Amniotic stem cell (primary cell): ENCODE measurements at places on chromosomes 6 and 20.

DNA sequence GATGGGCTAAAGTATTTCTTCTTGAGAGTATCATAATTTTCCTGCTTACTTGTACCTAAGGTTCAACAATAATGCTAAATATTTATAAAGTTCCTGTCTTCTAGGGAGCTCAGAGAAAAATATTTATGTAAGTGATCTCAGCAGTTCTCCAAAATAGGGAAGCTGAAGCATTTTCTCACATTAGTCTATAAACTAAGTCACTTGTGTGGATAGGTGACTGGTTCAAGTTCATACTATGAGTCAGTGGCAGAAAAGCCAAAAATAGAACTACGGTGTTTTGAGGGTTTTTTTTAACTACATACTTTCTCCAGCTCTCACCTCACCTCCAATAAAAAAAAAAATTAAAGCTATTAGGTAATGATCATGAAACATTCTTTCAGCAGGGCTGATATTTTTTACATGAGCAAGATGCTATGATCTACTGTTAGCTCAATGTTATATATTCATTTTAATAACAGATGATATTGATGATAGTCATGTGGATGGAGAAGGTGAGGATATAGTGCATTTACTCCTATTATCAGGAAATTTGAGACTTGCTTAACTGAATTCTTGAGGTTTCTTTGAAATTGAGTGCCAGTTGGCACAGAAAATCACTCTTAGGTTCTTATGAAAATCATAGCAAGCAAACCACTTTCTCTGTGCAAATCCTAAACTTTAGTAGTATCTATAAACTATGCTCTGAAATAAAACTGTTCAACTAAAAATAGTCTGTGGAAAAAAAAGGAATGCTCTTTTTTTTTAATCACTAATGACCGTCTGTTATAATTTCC lies 4.1 kb upstream of the MOXD1 start:
- DNase-seq = no peak

DNA sequence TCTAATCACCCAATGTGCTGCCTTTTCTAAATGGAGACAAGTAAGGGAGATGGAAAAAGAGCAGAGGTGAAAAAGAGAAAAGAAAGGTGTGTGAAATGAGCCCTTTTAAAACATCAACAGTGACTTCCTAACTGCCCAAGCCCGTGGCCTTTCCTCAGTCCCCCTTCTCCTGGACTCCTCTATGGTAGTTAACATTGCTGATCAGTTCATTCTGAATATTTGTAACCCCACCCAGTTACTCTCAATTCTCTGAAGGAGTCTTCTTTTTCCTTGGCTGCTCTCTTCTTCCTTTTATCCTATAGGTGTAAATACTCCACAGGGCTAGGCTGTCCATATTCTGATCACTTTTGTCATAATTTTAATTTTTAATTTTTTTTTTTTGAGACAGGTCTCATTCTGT lies 27.1 kb downstream of the TAF11 start:
- no peak for DNase-seq

DNA sequence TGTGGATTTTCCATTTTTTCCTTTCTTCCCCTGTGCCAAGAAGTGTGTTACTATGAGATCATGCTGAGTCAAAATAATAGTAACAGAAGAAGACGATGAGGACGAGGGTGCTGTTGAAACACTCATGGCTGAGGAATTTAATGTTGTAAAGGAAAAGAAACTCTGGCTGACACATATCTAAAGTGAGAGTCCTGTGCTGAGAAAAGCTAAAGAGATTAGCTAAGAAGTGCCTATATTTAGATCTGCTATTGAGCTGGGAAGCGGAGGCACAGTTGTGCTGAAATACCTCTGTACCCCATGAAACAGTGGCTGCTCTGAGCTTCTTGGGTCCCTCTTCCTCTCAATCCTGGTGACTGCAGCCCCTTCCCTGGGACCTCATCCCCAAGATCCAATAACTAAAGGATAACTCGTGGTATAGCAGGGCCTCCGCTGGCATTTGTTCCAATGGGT lies 1.1 kb upstream of the SYTL3 start:
- DNase-seq = peak; percentile 74

- no peak for DNase-seq
Observed at GRCh38 chr6:168293636-168294530, 25.7 kb downstream of the DACT2 start.

GRCh38 chr6:161951126-161951525 lies 677.3 kb upstream of the AGPAT4 start:
- no peak for DNase-seq

- no peak for DNase-seq
Observed at GRCh38 chr20:50464725-50465650, 45.2 kb upstream of the PTPN1 start.

DNA sequence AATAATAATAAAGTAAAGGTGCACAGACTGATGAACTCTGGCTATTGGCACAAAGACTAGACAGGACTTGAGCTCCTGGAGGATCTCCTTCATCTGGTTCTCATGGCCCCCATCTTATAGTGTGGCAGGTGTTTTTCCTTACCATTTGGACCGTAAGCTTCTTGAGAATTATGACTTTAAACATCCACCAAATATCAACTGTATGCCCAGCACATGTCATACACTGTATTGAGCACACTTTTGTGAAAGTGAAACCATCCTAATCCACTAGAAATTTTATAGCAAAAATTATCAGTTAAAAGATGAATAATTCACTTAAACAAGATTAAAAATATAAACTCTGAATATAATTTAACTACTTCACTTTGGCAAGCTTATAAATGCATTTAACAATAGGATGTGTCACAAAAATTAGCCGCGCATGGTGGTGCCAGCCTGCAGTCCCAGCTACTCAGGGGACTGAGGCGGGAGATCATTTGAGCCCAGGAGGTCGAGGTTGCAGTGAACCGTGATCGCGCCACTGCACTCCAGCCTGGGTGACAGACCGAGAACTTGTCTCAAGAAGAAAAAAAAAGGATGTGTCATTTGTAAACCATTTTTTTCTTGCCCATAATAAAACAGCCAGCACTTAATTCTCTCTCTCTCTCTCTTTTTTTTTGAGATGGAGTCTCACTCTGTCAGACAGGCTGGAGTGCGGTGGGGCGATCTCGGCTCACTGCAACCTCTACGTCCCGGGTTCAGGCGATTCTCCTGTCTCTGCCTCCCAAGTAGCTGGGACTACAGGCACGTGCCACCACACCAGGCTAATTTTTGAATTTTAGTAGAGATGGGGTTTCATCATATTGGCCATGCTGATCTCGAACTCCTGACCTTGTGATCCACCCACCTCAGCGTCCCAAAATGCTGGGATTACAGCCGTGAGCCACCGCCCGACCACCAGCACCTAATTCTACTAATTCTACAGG lies 9.1 kb downstream of the HIVEP2 start:
- DNase-seq = no peak

- no peak for DNase-seq
Observed at GRCh38 chr6:80148220-80148619, 41.7 kb downstream of the BCKDHB start.

DNA sequence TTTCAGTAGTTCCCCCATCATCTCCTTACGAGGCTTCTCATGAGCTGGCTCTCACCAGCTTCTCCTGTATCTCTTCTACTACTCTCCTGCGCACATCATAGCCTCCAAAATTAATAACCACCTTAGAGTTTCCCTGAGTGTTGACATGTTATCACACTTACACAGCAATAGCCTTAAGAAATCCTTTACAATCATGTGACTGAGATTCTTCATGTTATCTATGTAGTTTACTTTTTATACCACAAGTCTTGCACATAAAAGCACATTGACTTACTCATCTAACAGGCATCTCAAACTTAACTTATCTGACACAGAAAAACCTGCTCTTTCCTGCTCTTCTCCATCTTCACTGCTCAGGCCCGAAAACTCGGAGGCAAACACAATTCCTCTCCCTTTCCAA lies 103.7 kb upstream of the TAB2 start:
- no peak for DNase-seq

- no peak for DNase-seq
Observed at GRCh38 chr6:105273589-105273988, 93.8 kb upstream of the POPDC3 start.

GRCh38 chr6:96522465-96523009 lies 931 bp downstream of the UFL1 start:
- DNase-seq = no peak

GRCh38 chr6:143136647-143137046 lies 76.0 kb downstream of the AIG1 start:
- no peak for DNase-seq

GRCh38 chr20:61929971-61930666 lies 135.6 kb downstream of the TAF4 start:
- DNase-seq = no peak

DNA sequence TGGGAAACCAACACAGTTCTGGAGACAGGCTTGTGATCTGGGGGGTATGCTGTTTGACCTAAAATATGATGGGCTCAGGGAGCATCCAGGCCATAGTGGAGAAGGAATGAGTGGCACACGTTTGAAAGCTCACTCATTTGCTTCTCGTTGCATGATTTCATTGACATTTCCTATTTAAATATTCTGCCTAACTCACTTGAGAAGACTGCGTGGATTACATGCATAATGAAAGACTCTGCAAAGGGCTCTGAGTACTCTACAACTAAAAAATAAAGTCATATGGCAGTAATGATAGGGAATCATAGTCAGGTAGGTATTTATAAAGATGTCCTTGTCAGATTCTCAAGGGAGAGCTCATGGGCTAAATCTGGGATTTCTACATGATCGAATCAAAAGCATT lies 117.9 kb downstream of the LAMP5 start:
- no peak for DNase-seq

DNA sequence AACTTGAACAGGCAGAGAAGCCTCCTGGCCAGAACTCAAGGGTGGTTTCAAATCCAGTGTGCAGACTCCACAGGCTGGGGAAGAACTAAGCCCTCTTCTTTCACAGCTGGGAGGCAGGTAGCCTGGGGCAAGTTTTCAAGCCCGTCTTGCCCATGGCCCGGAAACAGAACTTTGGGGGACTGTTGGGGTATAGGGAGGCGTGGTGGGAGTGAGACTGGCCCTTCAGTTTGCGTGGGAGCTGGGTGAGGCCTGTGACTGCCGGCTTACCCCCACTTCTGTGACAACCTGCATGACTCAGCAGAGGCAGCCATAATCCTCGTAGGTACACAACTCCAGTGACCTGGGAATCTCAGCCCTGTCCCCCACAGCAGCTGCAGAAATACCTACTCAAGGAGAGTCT lies 1125.7 kb downstream of the HACE1 start:
- no peak for DNase-seq
